ENCODE measurements at places on chromosomes 11 and 22. TPM values are rescaled to one million over a fixed set of nuclear protein-coding genes. Genes with fewer than 3 reads are reported as not detected.

- no peak for DNase-seq
Measured at GRCh38 chr11:128103278-128103873, 484.0 kb downstream of the ETS1 start.

GRCh38 chr11:69982690-69983570, 95.2 kb upstream of the ANO1 start:
- DNase-seq, result no peak

DNA sequence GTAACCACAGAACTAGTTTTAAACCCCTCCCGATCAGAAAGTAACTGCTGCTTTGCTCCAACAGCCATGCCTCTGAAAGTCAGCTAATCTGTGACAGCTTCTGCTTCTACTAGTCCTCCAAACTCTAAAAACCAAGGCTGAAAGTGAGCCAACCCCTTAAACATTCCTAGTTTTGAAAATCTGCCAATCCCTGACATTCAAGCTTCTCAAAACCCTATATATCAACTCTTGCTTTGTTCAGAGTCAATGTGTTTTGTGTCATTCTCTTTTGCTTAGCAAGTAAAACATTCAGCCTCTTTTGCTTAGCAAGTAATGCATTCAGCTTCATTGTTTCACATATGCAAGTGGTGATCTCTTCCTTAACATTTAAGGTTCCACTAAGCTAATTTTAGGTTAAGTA, 56.9 kb downstream of the ATG16L2 start:
- no peak for DNase-seq

DNA sequence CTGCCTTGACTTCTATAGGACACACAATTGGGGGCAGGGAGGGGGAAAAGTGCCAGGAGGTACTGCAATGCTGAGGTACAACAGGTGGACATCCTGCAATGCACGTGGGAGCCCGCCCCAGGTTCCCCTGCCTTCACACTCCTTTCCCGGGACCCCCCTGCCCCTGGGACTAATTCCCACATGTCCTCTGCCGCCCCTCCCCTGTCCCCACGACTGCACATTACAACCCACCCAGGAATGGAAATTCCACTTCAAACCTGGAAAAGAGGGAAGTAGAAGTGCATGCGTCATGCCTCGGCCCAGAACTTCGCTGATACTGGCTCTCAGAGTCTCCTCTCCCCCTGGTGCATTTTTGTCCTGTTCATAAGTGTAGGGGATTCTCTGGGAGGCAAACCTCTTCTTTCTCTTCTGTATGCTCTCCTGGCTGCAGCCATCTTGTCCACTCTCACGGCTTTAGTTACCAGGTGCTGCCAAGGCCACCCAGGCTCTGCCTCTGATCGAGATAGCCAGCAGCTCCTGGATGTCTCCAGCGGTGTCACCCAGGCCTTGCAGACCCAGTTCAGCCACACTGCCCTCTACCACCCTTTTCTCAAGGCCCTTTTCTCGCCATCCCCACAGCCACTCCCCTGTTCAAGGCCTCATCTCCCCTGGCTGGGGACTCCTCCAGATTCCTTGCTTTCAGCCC, 43.7 kb downstream of the GDPD5 start:
- DNase-seq, result no peak

GRCh38 chr22:41919357-41920224, 4.7 kb upstream of the SHISA8 start:
- peak; percentile 33 for DNase-seq

GRCh38 chr22:23834793-23835483, 3.9 kb downstream of the DERL3 start:
- DNase-seq, result no peak

GRCh38 chr11:73862986-73863385, 13.7 kb downstream of the COA4 start:
- DNase-seq, result no peak

GRCh38 chr11:95886462-95886861, 37.4 kb downstream of the MTMR2 start:
- DNase-seq, result no peak

DNA sequence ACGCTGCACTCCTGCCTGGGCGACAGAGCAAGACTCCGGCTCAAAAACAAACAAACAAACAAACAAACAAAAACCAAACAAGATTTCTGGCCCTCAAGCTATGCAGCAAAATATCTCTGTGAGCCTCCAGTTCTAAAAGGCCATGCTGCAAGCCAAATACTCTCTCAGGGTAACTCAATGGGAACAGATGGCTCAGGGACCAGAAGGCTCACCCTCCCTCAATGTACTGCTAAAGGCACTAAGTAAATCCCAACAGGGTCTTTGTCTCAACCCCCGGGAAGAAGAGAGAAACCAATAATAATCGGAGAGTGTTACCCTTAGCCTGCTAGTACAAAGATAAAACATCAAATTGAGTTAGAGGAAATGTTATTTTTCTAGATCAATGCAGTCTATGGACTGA, 119.7 kb upstream of the ZC3H12C start:
- DNase-seq, result no peak

- no peak for DNase-seq
Measured at GRCh38 chr11:130301002-130301401, 13.7 kb downstream of the ZBTB44 start.

DNA sequence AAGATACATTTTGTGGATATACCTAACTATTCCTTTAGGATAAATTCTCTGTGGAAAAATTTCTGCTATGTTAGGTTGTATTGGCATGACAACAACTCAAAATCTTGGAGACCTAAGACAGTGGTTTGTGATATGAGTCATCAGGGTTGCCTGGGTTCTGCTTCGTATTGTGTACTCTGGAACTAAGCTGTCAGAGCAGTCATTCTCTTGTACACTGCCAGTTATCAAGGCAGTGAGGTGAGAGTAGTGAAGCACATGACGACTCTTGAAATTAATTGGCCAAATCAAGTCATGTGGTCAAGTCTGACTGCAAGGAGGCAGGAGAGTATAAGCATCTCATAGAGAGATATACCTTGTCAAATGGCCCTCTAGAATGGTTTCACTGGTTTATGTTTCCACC, 104.4 kb downstream of the FANCF start:
- no peak for DNase-seq

DNA sequence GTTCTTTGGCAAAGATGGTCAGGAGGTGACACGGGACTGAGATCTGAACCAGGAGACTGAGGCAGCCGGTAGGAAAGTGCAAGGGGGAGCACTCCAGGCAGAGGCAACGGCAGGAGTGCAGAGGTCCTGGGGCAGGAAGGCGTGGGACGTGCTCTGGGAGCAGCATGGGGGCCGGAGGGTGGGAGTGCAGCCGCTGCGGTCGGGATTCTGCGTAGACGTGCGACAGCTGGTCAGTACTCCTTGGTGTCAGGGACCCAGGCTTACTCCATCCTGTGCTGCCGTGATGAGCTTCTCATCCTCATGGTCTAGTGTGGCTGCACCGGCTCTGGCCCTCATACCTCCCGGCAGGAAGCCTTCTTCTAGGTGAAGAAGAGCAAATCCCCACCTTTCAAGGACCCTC, 16.9 kb upstream of the TRMU start:
- DNase-seq, result no peak

- DNase-seq, result no peak
Measured at GRCh38 chr11:114260077-114260476, 36.1 kb upstream of the NNMT start.

DNA sequence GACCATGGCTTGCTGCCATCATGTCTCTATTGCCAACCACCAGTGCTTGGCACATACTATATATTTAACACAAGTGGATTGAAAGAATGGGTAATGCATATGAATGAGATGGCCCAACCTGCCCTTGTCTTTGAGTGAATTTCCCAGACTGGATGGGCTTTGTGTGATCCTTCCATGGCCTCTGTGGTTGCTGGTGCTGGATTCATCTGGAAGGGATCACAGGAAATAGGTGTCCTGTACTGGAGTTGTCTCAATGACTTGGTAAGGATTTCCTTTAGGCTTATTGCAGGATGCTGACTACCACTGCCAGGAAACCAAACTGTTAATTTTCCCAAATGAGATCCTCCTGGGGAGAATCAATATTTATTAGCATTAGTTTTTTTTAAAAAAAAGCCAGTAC, 328.6 kb downstream of the TMEM135 start:
- DNase-seq, result no peak

GRCh38 chr11:19658344-19658743, 54.3 kb upstream of the NAV2 start:
- no peak for DNase-seq

DNA sequence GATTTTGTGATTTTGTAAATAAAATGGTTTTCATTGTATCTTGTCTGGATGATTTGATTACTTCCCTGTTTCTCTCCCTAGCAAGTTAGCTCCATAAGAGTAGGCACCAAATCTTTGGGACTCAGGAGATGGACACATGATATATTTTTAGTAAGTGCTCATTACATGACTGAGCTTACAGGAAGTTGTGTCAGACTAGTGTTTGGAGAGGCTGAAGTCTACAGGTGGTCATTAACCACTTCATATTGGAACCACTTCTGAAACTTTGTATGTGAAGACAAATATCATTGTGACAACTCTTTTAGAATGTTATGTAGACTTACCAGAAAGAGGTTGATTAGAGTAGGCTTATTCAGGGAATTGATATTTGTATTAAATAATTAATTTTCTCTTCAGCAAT, 19.1 kb downstream of the ARHGAP42 start:
- no peak for DNase-seq

DNA sequence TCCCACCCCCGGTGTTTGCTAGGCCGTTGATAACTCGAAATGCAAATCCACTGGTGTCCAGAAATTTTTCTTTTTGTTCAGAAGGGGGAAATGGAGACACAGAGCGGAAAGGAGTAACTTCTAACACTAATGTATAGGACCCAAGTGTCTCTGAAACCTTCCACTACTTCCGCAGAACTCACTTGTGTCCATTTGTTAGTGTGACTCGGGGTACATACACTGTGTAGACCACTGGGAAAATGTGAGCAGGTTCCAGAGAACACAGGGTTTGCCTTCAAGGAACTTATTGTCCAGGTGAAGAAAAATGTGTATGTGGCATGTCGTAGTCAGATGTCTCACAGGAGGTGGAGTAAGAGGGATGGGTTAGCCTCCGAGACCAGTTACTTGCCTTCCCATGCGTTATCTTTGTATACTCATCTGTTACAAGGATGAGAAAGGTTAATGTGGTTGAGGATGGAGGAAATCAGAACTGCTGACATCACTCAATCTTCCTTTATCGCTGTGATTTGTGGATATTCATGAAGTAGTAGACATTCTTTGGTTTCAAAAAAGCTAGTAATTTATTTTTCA, 857 bp downstream of the ARCN1 start:
- peak; percentile 43 for DNase-seq

- peak; percentile 69 for DNase-seq
Measured at GRCh38 chr22:35312198-35313059, 12.7 kb downstream of the TOM1 start.

DNA sequence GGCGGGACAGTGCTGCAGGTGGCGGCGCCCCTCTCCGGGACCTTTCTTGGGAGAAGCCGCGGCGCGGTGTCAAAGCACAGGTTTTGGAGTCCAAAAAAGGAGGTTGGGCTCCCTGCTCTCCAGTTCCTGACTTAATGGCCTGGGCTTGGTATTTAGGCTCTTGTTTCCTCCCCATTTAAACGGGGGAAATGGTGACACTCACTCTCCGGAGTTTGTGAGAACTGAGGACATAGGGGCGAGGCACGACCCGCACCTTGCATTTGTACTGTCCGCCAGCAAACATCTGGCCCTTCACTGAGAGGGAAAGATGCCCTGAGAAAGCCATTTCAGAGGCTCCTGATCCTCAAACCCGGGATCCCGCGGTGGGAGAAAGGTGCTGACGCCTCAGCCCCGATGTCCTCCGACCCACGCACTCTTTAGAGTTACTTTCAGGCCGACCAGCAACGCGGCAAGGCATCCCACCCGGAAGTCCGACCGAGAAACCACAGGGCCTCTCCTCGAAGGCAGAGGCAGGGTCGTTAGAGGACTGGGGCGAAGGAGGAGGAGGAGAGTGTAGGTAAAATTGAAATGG, 2.9 kb upstream of the WDR74 start:
- DNase-seq, result no peak

DNA sequence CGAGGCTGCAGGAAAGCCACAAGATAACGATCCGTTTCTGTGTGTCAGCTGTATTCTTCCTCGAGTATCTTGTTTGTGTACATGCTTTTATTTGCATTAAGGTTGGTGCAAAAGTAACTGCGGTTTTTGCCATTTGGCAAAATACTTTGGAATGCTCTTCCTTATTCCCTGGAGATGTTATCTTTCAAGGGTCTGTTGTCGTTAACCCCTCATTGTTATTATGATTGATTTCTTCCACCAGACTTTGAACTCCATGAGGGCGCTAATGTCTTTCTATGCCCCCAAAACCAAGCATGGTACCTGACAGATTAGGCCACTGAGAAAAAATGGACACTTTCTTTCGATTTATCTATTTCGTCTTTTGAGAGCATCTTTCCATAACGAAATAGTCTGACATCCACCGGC, 563 bp upstream of the PSMA1 start:
- DNase-seq, result no peak

GRCh38 chr22:17493419-17493981, 69.8 kb upstream of the SLC25A18 start:
- no peak for DNase-seq

DNA sequence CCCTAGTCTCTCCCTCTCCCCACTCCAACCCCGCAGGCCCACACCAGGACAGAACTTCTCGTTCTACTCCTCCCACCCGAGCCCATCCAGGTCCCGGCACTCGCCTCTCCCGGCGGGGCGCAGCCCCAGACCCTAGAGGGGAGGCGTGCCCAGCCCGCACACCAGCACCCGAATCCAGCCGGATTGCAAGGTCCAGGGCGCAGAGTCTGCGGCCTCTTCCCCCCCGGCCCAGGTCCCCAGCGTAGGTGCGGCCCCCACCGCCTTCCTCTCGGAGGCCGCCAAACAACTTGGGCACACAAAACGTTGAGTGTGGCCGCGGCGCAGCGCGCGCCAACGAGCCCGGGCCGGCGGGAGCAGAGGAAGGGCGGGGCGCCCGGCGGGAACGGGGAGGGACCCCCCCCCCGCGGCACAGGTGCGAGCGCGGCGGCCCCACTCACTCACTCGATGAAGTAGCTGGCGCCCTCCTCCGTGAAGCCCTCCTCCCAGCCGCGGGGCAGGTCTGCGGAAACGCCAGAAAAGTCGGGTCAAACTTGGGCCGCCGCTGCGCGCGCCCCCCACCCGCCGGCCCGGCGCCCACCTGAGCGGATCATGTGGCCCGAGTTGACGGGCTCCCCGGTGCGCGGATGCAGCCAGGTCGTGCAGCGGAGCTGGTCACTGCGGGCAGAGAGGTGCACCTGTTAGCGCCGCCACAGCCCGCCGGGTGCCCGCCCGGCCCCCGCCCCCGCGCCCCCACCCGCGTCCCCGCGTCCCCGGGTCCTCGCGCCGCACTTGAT, 480 bp downstream of the PLEKHA7 start:
- no peak for DNase-seq

DNA sequence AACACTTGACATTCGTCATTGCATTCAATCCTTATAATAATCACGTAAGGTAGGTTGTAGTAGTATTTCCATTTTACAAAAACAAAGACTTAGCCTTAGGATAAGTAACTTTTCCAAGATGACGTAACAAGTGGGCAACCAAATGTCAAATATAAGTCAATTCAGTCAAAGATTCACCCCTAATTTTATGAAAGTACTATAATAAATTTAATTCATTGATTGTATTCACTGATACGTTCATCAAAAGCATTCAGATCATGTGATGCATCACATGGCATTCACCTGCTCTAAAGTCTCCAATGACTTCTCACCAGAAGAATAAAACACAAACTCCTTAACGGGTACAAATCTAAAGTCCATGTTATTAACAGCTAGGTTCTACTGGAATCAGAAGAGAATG, 2.1 kb downstream of the KIF18A start:
- no peak for DNase-seq

SERPING1 gene
- total RNA-seq, result 5.4 TPM

PARVG gene
- not detected for total RNA-seq

ZP1 gene
- total RNA-seq, result 0.57 TPM

REXO2 gene
- 177 TPM for total RNA-seq

C11orf97 gene
- total RNA-seq, result not detected

LRRC4C gene
- total RNA-seq, result not detected

HSPB2 gene
- total RNA-seq, result 1.6 TPM
